Heart left ventricle (tissue), 16 donors: ENCODE measurements at places on chromosomes 13 and 19.

DNA sequence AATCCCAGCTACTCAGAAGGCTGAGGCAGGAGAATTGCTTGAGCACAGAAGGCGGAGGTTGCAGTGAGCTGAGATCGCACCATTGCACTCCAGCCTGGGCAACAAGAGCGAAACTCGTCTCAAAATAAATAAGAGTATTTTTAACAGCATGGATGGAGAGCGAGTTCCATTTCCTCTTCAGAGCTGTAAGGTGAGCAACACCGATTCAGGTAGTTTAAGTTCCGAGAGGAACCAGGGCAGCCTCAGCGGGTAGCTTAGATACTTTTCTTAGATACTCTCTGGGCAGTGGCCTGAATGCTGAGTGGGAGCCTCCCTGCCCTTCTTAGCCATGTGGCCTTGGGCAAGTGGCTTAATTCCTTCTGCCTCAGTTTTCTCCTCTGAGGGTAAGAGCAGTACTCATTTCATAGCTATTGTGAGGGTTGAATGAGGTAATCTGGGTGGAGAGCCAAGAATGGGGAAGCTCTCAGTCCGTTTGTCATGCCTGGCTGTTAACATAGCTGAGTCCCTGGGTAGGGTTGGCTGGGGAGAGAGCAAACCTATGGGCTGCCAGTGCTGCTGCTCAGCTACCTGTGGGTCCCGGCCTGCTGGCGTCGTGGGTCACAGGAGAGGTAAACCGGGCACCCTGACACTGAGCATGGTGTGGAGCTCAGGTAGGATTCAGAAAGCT, 4.1 kb downstream of the ATP11A start:
- peak; percentile 61 for DNase-seq

- no peak for DNase-seq
Measured at GRCh38 chr19:16436780-16437332, 34.9 kb downstream of the EPS15L1 start.

DNA sequence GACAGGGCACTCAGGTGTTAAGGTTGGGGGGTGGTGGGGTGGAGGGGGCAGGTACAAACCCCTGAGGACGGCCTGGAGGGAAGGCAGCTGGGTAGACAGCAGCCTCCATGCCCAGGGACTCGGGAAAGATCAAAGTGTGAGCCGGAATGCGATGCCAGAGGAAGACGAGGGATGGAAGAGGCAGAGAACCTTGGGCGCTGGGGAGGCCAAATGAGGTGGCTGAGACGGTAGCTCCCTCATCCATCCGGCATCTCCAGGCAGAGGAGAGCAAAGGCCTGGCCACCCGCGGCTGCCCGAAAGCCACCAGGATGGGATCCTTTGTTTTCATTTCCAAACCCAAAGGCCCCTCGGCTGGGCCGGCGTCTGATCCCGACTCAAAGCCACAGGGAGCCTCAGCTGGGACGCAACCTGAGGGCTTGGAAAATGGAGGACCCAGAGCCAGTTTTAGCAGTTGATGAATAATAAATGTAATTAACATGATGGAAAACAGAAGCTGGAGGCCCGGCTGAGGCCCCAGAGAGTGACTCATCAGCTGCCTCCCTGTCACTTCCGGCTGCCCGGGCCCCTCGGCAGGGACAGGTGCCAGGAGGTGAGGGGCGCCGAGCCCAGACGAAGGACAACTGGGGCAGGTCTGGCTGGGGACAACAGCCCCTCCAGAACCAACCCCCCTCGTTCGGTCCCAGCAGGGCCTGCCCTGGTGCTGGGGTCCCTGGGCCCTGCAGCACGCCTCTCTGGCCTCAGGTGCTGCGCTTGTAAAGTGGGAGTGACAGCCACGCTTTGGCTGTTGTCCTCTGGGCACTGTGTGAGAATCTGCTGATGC, 61.6 kb downstream of the CEBPG start:
- DNase-seq = peak; percentile 56

DNA sequence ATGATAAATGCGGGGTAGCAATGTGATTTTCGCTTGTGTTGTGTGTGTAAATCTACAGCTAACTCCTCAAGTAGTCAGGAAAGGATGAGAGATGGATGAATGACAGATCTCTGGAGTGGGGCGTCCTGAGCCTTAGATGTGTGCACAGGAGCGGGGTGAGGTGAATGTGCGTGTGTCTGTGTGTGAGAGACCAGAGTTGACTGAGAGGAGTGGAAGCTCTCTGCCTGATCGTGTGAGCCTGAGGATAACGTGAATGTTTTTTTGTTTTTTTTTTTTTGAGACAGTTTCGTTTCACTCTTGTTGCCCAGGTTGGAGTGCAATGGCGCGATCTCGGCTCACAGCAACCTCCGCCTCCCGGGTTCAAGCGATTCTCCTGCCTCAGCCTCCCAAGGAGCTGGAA, 805 bp downstream of the ZNF461 start:
- no peak for DNase-seq
